NCI-H1436 treated with DMSO at 0.1 percent for 48 hours (cell line): ENCODE measurements at places on chromosomes 2 and 18.

- no peak for DNase-seq
Observed at GRCh38 chr18:64668461-64668962, 519.6 kb upstream of the LINC00305 start.

DNA sequence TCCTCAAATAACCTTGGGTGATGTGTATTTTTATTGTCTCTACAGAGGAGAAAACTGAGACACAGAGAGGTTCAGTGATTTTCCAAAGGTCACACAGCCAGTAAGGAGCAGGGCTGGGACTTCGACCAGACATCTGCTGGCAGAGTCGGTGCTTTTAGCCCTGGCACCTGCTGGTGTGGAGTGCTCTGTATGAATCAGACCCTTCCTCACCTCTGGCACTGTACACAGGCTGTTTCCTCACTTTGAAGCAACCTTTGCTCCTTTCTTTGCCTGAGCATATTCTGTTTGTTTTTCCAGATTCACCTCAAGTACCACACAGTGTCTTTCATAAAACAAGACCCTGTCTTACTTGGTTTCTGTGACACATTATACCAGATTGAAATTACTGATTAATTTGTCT is 107.9 kb downstream of the DPP10 start:
- no peak for DNase-seq

- no peak for DNase-seq
Observed at GRCh38 chr2:80687524-80687923, 383.0 kb upstream of the LRRTM1 start.

GRCh38 chr2:439077-439476 is 151.2 kb upstream of the ALKAL2 start:
- no peak for DNase-seq

DNA sequence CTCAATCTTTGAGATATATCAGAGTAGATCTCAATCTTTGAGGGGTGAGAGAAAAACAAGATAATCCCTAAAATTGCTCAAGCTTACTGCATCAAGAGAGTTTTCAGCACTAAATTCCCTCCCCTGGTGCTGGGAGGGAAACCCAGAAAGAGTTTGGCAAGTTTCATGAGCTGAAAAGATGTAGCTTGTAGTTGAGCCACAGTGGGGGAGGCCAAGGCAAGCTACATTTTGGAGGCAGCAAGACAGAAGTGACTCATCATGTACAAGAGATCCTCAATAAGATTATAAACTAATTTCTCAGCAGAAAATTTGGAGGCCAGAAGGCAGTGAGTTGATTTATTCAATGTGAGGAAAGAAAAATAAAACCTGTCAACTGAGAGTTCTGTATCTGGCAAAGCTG is 308.2 kb downstream of the PIEZO2 start:
- DNase-seq = no peak

DNA sequence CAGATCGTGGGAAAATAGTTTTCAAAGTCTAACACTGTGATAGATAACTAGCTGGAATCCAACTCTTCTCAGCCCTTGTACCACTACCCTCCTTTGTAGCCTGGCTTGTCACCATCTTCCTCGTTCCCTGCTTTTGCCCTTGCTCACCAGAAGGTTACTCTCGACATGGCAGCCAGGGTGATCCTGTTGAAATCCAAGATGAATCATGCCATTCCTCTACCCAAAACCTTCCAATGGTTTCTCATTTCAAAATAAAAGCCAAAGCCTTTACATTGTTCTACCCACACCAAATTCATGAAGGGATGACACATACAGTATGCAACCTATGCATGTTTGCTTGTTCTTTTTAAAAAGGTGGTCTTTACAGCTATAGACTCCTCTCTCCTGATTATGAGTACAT is 45.7 kb downstream of the STAT4 start:
- no peak for DNase-seq

DNA sequence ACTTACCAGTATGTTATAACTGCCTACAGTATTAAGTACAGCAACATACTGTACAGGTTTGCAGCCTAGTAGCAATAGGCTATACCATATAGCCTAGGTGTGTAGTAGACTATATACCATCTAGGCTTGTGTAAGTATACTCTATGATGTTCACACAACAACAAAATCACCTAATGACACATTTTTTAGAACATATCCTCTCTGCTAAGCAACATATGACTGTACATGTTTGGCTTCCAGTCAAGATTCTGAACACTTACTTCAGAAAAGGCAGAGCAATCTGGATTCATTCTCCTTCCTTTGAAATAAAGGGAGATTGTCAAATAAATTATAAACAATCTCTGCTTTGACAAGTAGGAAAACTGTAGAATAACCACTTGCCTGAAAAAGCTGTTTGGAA is 81.8 kb downstream of the EXOC6B start:
- no peak for DNase-seq

- no peak for DNase-seq
Observed at GRCh38 chr18:50446629-50447028, 71.8 kb downstream of the SKA1 start.

DNA sequence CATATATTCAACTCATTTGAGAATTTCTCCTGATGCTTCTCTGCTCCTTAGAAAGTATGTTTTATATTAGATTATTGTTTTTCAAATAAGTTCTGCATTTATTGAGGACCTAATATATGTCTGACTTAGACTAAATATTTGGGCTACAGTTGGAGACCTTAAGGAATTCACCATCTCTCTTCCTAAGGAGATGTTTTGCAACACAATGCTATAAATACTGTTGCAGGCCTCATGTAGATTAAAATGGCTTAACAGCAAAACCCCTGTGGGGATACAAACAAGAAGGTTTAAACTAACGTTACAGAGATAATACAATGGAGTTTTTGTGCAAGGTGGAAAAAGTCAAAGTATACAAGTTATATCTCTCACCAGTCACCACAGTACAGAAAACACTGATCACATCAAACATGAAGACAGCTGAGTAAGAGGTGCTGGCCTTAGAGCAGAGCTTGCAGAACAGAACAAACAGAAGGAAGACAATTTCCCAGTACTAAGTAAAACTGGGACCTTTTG is 20.1 kb upstream of the BMPR2 start:
- no peak for DNase-seq

GRCh38 chr2:19021100-19021476 is 337.3 kb downstream of the OSR1 start:
- no peak for DNase-seq

DNA sequence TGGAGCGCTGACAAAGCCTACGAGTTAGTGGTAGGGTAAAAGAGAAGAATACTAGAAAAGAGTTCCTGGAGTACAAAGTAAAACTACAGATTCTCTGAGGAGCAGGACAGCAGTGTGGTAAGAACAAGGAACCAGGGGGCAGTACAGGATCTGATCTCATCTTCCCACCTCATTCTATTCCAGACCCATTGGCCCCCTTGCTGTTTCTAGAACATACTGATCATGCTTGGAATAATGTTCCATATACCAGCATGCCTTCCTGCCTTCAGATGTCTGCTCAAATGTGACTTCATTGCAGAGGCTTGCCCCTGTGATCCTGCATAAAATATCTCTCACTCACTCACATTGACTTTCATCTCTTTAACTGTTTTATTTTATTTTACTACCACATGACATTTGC is 19.3 kb downstream of the MSGN1 start:
- DNase-seq = no peak

GRCh38 chr18:23825496-23825895 is 136.2 kb downstream of the LAMA3 start:
- DNase-seq = no peak

DNA sequence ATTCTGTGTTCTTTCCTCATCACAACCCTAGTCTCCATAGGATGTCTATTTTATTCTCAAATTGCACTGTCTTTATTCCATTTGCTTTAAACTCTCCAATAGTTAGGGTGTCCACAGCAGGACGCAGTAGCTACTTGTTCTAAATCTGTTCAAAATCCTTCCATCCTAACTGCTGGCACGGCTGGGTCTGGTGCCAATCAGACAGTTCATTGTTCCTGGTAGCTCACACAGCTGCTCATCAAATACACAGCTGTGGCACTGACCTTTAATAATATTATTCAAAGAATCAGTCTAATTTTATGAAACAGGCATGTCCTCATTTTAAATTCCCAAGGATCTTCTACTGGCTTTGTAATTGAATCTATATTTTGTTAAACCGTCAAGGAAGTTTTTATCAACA is 59.7 kb upstream of the TMEFF2 start:
- no peak for DNase-seq

GRCh38 chr2:204775766-204776165 is 230.5 kb downstream of the PARD3B start:
- DNase-seq = no peak

GRCh38 chr18:2325308-2325849 is 245.9 kb downstream of the METTL4 start:
- no peak for DNase-seq

DNA sequence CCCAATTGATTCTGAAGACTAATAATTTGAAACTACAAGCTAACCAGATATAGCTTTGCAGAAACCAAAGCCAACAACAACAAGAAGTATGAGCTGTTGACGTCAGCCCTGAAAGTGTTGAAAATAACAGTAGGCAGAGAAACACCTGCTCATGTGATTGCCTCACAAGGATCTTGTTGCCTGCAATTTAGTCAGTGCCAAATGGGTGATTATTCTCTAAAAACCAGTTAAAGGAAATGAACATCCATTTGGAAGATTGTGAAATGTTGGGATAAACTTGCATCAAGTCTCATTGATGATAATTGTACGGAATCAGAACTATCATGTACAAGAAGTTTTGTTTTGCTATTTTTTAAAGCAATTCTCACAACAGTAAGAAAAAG is 2.8 kb downstream of the CYTIP start:
- no peak for DNase-seq

DNA sequence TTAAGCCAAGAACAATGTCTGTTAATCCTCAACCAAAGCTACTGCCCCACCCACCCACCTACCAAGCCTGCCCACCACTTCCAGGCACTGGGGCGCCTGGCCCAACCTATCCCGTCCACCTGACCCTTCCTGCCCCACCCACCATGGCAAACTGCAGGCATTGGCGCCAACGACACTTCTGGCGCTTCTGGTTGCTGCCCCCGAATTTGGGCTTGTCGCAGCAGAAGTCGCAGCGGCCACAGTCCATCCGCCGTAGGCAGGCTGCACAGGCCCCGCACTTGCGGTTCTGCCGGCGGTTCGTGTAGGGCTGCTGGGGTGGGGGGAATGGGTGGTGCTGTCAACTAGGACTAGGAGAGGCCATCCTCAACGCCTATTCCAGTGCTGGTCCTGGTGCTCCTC is 7.3 kb downstream of the MBD1 start:
- DNase-seq = no peak

DNA sequence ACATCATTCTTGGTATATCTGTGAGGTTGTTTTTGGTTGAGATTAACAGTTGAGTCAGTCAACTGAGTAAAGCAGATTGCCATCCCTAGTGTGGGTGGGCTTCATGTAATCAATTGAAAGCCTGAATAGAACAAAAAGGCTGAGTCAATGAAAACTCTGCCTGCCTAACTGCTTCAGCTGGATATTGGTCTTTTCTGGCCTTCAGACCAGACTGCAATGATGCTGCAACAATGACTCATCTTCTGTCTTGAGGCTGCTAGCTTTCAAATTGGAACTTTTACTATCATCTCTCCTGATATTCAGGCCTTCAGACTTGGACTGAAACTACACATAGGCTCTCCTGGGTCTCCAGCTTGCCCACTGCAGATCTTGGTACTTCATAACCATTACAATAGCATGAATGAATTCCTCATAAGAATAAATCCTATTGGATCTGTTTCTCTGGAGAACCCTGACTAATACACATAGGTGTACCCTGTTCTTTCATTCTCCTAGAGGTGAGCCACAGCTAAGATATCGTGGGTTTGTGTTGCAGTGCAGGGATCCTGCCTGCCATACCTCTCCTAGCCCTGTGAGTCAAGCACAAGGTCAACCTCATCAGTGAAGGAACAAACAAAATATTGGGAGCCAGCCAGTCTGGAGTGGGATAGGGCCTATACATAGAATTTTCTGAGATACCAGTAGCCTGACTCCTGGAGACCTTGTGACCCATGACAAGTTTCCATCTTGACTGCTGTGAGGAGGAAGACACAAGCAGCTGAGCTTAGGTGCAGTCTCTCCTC is 473.8 kb downstream of the DCC start:
- DNase-seq = no peak

GRCh38 chr18:24974431-24974830 is 377.5 kb downstream of the ZNF521 start:
- DNase-seq = no peak
